ENCODE measurements at places on chromosomes 16 and 17.

GRCh38 chr17:73365301-73365874, 53.6 kb upstream of the CDC42EP4 start:
- no peak for DNase-seq

GRCh38 chr16:9836118-9836736, 346.0 kb downstream of the GRIN2A start:
- DNase-seq, result no peak

DNA sequence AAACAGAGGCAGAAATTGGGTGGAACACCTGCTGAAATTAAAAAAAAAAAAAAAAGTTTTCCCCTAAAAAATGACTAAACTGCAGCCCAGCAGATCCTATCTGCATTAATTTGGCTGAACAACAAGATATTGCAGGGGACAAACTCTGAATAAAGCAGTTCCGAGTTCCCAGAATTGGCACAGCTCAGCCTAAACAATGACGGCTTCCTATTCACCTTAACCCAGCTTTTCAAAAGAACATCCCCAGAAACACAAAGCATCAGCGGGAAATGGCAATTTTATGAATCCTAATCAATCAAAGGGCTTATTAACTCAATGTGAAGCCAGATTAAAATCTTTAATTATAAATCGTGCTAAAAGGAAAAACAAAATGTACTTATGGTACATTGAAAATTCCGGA, 497.8 kb upstream of the ZFHX3 start:
- no peak for DNase-seq

DNA sequence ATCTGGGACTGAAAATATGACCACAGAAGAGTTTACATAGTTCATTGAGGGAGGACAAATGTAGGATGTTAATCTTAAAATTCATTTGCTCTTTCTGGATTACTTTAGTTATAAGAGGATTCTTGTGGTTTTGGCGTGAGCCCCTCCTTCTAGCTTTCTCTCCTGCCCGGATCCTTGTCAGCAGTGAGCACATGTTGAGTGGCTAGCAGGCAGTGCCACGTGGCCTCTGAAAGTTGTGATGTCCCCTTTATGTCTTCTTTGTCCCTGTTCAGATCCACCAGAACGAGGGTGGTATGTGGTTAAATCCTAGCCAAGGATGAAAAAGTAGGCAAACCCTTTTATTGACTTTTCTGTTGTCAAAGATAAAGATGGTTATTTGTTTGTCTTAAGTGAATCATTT, 83.8 kb downstream of the GNAO1 start:
- no peak for DNase-seq

DNA sequence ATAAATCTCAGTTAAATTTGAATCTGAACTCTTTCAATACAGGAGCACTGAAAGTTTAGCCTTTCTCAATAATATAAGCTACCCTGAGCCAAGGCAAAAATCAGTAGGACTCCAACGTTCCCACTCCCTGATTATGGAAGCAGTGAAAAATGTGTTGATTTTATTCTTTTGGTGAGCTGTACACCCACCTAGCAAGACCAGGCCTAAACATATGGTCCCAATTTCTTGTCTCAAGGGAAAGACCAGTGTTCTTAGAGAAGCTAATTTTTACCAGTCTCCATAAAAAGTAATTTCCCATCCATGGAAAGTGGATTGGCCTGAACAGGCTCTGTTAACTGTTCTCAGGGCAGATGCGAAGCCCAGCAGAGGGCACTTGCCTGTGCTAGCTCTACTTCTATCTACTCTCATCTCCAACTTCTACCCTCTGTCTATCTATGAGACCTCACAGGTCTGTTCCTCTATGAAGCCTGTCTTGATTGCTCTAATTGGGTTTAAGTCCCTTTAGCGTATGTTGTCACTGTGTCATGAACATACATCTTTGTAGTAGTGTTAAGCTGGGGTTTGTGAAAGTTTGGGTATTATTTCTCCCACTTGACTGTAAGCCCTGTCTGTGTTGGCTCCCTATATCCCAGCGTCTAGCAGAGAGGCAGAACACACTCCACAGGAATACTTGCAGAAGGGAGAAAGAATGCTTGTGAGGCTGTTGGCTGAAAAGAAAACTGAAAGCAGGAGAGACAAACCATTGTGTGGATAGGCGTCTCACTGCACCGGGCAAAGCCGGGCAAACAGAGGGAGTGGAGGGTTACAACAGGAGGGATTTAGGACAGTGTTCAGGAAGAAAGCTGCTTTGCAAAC, 167.1 kb upstream of the MAF start:
- no peak for DNase-seq

GRCh38 chr16:10964891-10965326, 20.5 kb downstream of the CLEC16A start:
- peak; percentile 74 for DNase-seq

DNA sequence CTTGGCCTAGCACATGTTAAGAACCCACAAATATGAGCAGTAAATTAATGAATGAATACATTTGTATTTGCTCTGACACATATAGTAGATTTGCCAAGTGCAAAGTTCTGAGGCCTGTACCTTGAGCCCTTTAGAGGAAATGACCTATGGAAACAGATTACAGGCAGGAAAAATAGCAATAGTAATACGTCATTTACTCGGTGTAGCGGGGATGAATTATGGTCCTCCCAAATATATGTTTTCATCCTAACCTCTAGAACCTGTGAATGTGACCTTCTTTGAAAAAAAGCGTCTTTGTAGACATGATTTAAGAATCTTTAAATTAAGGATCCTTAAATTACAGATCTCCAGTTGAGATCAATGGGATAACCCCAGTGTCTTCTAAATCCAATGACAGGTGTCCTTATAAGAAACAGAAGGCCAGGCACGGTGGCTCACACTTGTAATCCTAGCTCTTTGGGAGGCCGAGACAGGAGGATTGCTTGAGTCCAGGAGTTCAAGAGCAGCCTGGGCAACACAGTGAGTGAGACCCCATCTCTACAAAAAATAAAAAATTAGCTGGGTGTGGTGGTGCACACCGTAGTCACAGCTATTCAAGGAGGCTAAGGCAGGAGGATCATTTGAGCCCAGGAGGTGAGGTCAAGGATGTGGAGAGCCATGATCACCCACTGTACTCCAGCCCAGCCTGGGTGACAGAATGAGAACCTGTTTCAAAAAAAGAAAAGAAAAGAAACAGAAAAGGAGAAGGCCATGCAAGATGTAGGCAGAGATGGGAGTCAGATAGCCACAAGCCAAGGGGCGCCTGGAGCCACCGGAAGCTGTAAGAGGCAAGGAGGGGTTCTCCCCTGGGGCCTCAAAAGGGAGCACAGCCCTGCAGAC, 5.1 kb upstream of the ITPRIPL2 start:
- no peak for DNase-seq

GRCh38 chr17:4485676-4486646, 12.7 kb upstream of the SPNS2 start:
- DNase-seq, result peak; percentile 54

GRCh38 chr17:39402890-39403605, 1.6 kb upstream of the FBXL20 start:
- DNase-seq, result no peak

- no peak for DNase-seq
These were observed 55.9 kb downstream of the IRX6 start for GRCh38 chr16:55379876-55380390.

GRCh38 chr16:62829607-62830006, 793.4 kb upstream of the CDH8 start:
- DNase-seq, result no peak

DNA sequence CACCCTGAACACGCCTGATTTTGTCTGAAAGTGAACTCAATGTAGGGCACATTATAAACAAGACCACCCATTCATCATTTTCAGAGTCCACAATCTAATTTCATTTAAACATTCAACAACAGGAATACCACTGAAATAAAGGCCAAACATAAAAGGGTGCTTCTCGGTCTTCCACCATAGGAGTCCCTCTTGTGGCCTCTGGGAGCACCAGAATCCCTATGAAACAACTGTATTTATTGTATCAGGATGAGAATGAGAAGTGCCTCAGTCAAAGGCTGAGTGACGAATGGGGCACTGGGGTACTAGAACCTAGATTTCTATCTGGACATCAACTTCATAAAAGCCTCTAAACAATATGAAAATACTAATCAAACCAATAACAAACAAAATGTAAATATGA, 40.4 kb downstream of the NXPH3 start:
- no peak for DNase-seq

DNA sequence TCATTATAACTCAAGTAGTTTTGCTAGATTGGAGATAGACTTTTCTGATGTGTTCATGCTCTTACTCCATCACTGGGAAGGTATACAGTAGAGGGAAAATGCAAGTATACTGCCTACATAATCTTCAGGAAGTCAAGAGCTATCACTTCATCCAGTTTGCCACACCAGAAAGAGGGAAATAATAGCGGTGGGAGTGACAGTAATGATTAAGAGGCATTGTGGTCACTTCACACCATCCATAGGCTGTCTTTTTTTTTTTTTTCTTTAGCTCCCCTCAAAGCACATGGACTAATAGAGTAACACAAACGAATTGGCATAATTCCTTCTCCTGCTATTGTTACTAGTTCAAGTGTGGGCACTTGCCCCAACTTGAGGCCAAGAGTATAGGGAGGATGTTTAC, 28.4 kb upstream of the HLF start:
- DNase-seq, result no peak

- no peak for DNase-seq
These were observed 23.9 kb upstream of the WSB1 start for GRCh38 chr17:27269974-27270373.

DNA sequence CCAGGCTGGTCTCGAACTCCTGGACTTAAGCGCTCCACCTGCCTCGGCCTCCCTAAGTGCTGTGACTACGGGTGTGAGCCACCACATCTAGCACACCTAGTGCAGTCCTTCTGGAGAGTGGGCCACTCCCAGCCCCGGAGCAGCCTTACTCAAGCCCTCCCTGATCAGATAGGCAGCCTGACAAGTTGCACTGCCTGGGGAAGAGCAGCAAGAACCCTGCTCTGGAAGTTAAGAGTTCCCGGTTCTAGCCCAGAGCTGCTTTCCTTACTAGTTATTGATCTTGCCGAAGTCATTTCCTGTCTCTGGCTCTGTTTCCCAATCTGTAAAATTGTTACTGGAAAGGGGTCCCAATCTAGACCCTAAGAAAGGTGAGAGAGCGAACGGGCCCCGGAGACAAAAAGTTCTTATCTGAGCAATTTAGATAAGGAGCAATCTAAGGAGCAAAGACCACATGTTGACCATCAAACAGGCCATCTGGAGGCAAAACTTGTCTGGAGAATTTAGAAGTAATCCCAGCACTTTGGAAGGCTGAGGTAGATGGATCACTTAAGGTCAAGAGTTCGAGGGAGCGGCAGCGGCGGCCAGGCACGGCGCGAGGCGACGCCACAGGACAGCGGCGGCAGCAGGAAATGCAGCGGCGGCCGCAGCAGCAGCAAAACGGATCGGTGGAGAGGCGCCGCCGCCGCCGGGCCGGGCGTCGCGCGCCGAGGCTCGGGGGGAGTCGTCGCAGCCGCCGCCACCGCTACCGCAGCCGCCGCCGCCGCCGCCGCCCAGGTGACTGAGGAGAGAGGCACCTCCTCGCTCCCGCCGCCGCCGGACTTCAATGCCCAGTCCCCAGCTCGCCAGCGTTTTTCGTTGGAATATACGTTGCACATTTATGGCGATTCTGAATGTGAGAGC, 4.3 kb upstream of the NAGLU start:
- DNase-seq, result peak; percentile 60

GRCh38 chr17:32954477-32954876, 26.5 kb downstream of the TMEM98 start:
- DNase-seq, result no peak

GRCh38 chr17:17109256-17109655, 67.0 kb downstream of the MPRIP start:
- no peak for DNase-seq

DNA sequence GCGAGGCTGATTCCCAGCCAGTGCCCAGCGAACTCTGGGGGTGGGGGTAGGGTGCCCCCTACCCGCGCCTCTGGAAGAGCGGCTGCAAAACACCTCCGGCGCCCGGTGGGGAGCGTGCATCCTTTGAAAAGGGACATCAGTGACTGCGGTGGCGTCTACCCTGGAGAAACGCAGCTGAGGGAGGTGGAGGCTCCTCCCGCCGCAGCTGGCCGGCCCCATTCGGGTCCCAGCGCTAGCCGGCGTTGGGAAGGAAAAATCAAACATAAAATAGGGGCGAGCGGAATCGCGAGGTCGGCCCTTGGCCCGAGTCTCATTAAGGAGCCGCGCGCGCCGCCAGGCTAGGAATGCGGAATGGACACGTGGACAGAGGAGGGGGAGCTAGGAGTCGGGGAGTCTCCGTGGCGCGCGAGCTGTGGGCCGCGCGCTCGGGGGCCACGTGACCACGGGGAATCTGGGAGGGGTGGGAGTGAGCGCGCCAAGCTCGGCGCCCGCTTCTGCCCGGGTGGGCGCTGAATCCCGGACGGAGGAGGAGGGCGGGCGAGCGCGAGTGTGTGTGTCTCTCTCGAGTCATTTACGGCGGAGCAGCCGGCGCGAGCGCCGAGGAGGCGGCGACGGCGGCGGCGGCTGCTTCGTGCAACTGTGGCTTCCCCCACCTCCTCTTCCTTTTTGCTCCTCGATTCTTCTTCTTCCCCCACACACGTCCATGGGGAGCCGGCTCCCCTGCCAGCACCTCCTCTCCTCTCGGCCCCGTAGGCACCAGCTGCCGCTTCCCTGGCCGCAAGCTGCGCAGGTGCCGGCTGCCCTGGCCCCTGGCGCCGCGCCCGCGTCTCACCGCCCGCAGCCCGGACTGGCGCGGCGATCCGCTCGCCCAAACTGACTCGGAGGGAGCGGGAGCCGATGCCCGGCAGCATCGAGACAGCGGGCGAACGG, at the start of gene TMEM132E:
TSS of gene TMEM132E (plus strand) at position 566 of the 930 bp plus-strand sequence. CDS start 1,495 bp downstream, outside the sequence.
- DNase-seq, result peak; percentile 38

DNA sequence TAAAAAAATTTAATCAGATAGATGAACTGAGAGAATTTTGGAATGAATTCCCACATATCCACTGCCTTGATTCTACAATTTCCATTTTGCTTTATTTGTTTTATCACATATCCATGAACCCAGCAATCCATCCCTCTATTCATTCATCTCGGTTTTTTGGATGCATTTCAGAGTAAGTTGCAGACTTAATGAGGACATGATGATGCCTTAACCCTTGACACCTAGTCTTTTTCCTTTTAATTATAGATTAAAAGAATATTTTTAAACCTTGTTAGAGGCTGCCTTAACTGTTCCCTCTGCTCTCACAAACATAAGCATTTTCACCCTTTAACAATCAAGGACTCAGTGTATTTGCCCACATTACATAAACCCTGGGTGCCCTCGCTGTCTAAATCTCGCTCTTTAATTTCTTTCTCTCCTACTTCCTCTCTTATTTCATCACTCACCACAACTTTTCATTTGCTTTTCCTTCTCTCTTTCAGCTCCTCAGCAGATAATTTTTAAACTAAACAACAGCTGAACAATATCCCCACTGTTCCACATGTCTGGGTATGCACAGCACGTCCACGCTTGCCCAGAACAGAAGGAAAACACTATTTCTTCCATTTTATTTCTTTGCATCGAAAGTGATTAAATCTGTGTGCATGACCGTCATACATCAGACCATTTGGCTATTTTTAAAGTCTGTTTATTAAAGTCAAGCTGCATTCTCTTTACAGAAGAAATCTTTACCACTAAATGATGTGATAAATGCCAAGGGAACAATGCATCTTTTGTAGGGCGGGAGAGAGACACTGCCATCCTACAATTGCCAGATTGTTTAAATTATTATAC, 39.9 kb downstream of the IQCK start:
- DNase-seq, result no peak

- no peak for DNase-seq
These were observed 14.9 kb downstream of the FOXK2 start for GRCh38 chr17:82534401-82534812.
